Esophagus mucosa (tissue), 1 donor: ENCODE measurements at places on chromosomes 1 and 21. TPM values are rescaled to one million over a fixed set of nuclear protein-coding genes. Genes with fewer than 3 reads are reported as not detected.

Gene ZNF683
- not detected for total RNA-seq

Gene FNDC5
- not detected for total RNA-seq

Gene PLA2G2F
- 0.04 TPM for total RNA-seq

Gene ALX3
- total RNA-seq = not detected

Gene FCMR
- total RNA-seq = 2.9 TPM

Gene IL12RB2
- 1.3 TPM for total RNA-seq

DNA sequence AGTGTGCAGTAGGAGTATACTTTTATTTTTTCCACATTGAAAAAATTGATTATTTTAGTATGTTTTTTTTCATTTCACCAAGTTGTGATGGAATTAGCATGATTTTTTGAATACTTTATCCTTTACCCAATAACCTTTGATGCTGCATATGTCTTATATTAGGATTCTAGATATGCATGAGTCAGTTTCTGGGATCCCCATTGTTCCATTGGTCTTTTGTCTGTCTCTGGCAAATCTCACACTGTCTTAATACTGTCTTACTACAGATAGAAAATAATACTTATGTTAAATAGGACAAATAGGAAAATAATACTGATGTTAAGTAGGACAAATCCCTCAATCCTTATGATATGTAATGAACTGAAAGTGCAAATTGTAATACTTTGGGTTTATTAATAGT is 54.3 kb upstream of the ASB17 start:
- no peak for ATAC-seq

GRCh38 chr1:234918181-234918841 is 210.3 kb downstream of the TOMM20 start:
- ATAC-seq = peak; percentile 19

DNA sequence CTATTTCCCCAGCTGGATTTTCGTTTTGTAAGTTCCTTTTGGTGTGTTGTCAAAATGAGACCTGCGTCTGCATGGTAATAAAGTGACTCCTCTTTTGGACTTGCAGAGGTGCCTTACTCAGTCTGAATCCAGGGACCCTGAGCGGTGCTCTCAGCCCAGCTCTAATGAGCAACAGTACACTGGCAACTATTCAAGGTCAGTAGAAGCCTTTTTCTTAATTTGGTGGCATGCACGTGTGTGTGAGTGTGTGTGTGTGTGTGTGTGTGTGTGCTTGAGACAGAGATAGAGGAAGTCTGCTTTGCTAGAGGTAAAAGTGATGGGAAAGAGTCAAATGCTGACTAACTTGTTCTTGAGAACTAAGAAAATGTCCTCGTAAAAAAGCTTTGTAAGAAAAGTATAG is 105.4 kb downstream of the CD247 start:
- no peak for ATAC-seq
